ENCODE measurements at places on chromosomes 12 and 14.

DNA sequence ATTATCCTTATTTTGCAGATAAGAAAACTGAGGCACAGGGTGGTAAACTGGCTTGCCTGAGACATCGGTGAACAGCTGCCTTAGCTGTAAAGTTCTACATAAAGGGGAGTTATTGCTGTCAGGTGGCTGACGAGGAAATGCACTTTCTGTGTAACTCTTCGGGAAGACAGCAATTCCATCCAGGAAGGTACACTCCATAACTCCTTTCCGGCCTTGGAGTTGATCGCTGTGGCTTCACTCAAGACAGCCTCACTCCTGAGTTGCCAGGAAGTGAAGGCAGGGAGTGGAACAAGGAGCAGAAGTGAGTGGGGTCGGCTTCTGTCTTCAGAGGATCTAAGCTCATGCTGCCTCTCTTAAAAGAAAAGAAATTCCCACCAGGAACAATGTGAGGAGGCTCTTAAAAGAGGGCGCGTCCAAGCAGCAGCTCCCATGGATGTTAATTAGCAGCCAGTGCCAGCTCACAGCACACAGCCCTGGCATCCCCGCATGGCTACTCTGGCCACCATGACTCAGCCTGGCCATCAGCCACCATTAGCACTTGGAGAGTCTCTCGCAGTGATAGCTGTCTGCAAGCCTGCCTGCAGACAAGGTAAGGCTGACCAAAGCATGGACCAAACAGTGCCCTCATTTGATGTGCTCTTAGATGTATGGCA is 60.3 kb downstream of the NUAK1 start:
- DNase-seq, result no peak

DNA sequence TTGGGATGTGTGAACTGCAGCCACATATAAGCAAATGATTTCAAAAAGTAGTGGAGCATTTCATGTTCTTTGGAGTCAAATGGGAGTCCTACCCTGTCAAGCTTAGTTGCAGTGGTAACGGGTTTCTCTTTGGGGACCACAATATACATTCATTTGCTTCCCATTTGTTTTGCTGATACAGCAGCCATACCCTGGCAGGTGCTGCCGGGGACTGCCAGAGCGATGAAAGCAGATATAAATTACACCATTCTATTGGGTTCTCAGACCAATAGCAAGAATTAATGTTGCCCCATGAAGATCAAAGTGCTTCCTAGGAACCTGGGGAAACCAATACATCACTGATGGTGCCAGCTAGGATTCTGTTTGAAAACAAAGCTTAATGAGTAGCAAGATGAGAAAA is 1621.5 kb upstream of the FLRT2 start:
- no peak for DNase-seq

DNA sequence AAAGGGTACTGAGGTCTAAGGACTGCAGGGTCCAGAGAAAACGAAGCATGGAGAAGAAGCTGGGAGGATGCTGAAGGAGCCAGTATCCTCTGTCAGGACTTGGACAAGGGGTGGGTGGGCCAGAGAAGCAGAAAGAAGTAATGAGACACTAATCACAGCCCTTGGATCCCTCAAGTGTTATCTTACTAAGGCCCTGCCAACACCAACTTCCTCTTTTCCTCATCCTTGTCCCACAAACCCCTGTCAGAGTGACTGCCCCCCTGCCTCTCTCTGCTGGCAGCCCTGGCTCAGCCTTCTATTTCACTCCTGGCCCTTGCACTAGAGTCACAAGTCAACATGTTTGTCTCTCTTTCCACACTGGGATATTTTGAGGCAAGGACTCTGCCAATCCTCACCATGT is 3.8 kb upstream of the ASIC1 start:
- DNase-seq, result no peak

DNA sequence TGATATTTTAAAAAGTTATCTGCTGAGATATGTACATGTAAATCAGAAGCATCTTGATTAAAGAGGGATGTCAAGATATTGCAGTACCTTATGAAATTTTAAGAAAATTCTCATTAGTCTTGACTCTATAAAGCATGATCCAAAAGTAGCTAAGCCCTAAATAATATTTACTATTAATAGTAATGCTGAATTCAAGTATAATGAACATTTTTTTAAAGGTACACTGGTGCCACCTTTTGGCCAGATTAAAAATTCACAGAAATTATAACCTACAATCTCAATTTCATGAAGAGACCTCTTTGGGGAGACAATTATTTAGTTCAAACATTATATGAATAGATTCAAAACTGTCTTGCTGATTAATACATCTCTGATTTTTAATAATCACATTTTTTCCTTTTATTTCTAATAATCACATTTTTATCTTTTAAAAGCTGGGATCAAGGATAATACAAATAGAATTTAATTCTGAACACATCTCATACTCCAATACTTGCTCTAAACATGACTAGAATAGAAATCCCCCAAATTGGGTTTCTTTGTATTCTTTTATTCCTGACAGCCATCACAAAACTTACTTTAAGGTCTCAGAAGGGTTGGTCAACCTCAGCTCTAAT is 13.4 kb downstream of the AKAP5 start:
- no peak for DNase-seq

- DNase-seq, result no peak
These were observed 78.8 kb upstream of the PDE3A start for GRCh38 chr12:20289520-20289919.

- no peak for DNase-seq
These were observed 182.4 kb downstream of the EGLN3 start for GRCh38 chr14:33768458-33768830.

DNA sequence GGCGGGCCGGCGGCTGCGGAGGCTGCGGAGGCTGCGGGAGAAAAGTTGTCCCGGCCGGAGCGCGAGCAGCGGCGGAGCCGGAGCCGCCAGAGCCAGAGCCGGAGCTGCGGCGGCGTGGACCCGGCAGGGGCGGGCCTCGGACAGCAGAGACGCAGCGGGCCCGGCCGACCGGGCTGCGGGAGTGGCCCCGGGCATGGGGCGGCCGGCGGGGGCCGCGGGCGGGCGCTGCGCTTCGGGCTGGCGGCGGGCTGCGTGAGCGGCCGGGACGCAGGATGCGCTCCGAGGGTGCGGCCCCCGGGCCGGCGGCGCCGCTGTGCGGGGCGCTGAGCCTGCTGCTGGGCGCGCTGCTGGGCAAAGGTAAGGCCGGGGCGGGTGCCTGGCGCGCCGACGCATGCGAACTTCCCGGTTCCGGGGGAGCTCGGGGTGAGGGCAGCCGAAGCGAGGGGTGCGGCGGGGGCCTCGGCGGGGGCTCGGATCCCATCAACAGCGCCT is at the start of gene TMEM132C:
TSS of gene TMEM132C (plus strand) at position 40 of the 492 bp plus-strand sequence. CDS start at position 273, 233 bp downstream.
- no peak for DNase-seq

DNA sequence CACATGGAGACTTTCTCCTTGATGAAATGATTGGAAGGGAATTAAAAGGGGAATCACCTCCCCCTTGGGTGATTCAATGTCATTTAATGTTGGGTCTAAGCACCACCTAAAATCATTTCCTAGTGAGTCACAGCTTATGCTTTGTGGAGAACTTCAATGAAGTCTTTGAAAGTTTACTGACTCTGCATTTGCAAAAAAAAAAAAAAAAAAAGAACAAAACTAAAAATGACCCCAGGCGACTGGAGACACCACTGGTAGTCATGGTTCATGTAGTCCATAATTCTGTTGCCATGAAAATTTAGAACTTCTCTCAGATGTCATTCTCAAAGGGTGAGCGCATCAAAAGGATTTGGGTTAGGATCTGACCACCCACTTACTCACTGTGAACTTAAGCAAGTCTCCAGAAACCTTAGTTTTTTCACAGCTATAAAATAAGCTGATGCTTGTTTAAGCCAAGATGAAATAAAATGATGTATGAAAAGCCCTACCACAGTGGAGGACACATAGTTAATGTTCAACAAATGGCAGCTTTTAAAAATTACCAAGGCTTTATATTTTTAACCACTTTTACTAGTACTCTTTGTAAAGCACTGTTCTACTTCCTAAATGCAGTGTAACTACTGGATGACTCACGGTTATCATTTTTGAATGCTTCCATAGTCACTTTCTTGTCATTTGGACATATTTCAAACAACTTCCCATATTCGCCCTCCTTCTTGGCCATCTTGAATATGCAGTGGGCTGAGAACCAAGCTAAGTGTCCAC is 18.1 kb upstream of the KSR2 start:
- DNase-seq, result no peak

DNA sequence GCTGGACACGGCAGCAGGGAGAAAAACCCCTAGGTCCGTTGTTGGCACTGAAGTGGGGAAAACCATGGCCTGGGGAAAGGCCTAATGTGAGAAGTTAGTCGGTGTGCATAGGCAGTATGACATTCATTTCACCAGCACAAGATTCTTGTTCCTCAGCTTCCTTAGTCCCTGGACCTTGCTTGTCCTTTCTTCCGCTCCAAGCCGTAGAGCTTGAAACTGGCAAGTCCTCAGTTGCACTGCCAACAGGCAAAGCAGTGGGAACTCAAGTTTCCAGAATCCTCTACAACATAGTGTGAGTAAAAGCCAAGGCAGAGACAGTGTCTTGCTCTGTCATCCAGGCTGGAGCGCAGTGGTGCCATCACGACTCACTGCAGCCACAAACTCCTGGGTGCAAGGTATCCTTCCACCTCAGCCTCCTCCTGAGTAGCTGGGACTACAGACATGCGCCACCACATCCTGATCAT is 138.5 kb upstream of the AMIGO2 start:
- no peak for DNase-seq

- peak; percentile 38 for DNase-seq
These were observed 94.3 kb downstream of the RFLNA start for GRCh38 chr12:124389138-124389724.

GRCh38 chr14:69789118-69789640 is 7.9 kb downstream of the SLC10A1 start:
- DNase-seq, result no peak

DNA sequence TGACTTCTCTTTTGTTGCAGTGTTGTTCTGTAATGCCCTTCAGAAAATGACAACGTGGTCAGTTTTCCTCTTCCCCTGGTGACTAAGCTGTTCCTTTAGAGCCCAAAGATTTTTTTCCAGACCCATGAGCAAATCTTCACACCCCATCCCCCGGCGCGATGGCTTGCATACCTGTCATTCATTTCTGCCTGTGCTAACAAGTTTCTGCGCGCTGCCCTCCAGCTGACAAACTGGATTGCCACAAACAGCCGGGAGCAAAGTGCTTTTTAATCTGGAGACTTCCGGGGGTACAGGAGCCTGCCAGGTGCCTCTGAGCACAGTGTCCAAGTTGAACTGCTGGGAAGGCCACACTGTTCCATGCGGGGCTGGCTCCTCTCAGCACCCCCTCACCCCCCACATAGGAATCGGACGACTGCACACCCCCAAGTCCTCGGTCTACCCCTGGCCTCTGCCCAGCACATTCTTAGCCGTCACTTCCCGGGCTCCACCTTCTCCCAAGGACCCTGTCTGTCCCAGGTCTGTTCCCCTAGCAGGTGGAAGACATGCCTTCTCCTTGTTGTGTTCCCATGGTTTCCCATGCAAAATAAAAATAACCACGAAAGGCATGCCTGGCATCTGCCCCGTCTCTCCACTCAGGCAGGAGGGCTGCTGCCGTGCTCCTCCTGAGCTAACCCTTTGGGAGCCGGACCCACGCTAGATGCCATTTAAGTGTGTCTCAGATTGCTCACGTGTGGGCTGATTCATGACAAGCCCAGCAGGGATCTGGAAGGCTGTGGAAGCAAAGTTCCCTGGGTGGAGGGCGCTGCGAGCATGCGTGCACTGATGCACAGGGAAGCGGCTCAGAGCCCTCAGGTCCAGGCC is 14.1 kb downstream of the RILPL1 start:
- no peak for DNase-seq

DNA sequence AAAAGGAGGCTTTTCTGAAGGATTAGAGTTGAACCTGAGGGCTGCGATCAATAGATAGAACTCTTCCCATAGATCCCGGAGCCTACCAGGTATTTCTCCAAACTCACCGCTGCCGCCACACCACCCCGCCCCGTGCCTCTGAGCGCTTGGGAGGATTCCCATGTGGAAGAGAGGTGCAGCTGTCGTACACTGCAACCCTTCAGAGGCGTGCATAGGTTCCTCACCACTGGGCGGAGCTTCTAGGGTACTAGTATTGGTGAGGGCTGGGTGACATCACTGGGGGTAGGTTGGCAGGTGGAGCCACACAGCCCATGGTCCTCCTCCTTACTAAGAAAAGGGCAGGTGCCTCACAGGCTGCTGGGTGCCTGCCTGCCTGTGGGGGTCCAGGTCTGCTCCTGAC is 127.0 kb downstream of the TSPAN9 start:
- no peak for DNase-seq

GRCh38 chr12:93632383-93632782 is 44.8 kb upstream of the CRADD start:
- no peak for DNase-seq

DNA sequence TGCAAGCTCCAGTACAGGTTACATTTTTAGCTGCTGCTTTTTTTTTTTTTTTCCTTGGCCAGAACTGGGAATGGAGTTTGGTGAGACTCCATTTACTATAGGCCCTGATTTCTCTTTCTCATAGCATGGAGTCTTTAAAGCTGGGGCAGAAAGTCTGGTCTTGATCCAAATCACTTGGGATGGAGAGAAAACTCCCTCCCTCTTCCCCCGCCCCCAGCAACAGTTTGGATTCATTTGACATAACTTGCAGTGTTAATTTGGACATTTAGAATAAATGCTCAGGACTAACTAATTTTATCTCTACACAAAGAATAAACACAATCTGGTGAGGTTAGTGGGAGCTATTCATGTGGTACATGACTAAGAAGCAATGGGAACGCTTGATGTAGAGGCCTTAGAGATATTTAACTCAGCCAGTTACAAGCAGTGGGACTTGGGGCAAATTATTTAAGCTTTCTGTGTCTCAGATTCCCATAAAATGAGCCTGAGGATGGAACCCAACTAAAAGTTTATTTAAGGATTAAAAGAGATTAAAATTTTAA is 107.3 kb upstream of the ARHGAP5 start:
- no peak for DNase-seq

DNA sequence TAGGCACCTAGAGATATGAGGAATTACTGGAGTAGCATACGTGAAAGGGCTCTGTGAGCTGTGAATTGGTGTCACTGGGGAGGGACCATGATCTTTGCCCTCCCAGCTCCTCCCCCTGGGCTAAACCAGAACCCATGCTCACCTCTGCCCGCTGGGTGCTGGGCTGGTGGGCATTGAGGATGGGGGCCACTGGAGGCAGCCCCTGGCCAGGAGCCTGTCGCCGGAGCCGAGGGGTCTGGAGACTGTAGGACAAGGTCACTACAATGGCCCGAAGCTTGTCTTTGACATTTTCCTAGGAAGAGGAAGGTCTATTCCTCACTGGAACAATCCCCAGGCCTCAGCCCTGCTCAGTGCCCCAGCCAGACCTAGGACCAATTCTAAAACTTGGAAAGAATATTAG is 11.6 kb downstream of the ITGA7 start:
- no peak for DNase-seq

GRCh38 chr12:45408729-45409114 is 192.8 kb downstream of the ANO6 start:
- DNase-seq, result no peak

DNA sequence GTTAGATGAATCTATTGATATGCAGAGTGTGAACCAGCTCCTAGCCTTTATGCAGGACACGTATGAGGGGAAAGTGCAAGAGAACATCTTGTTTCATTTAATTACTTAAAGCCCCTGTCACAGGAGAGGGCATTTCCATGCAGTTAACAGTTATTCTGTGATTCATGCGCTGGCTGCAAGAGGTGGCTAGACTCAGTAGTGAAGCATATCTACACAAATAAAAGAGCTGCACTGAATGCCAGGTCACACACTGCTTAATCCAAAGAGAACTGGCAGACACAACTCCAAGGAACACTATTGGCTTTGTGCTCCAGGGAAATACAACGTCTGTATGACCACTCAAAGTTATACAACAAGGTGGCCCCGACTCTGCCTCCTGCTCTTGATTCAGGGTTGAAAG is 394.1 kb downstream of the C12orf75 start:
- no peak for DNase-seq

Measured in stimulated activated CD4-positive, alpha-beta T cell treated with anti-CD3 and anti-CD28 coated beads, Interleukin-15, amount 100 ng/mL, for 1 hour (primary cell).